ENCODE measurements at places on chromosomes 7 and 10. TPM values are rescaled to one million over a fixed set of nuclear protein-coding genes. Genes with fewer than 3 reads are reported as not detected.

NME8 gene
- total RNA-seq, result not detected

NHLRC2 gene
- 4.9 TPM for total RNA-seq

TAS2R4 gene
- not detected for total RNA-seq

PAX4 gene
- not detected for total RNA-seq

FAM25G gene
- total RNA-seq, result not detected

ARHGAP21 gene
- 76.9 TPM for total RNA-seq

SPDYE11 gene
- not detected for total RNA-seq

GDF2 gene
- total RNA-seq, result not detected

SUGCT gene
- total RNA-seq, result 5.0 TPM

CUBN gene
- 0.35 TPM for total RNA-seq

SORCS3 gene
- not detected for total RNA-seq

C10orf90 gene
- not detected for total RNA-seq

C10orf67 gene
- 0.53 TPM for total RNA-seq

AMZ1 gene
- 1.7 TPM for total RNA-seq

KNDC1 gene
- 0.58 TPM for total RNA-seq

CPA1 gene
- total RNA-seq, result not detected

INMT gene
- 6.6 TPM for total RNA-seq

GPER1 gene
- total RNA-seq, result 3.2 TPM

GATA3 gene
- total RNA-seq, result 0.29 TPM

GIMAP6 gene
- not detected for total RNA-seq

PIP4K2A gene
- total RNA-seq, result 15.8 TPM

IGFBP3 gene
- 15.6 TPM for total RNA-seq

CPN1 gene
- total RNA-seq, result not detected

SFTPD gene
- total RNA-seq, result not detected

PSD gene
- total RNA-seq, result 14.1 TPM

All from myometrial cell (primary cell).